ENCODE measurements at places on chromosomes 5 and 9. TPM values are rescaled to one million over a fixed set of nuclear protein-coding genes. Genes with fewer than 3 reads are reported as not detected.

Gene CYSRT1
- 0.52 TPM for total RNA-seq

Gene SELENOP
- total RNA-seq, result 229 TPM

Gene FRMD3
- total RNA-seq, result 0.11 TPM

Gene CDC14B
- total RNA-seq, result 30.2 TPM

Gene CAMK2A
- 0.86 TPM for total RNA-seq

Gene F2RL2
- total RNA-seq, result not detected

Gene C9orf153
- 0.91 TPM for total RNA-seq

Gene C7
- not detected for total RNA-seq

Gene WNT8A
- total RNA-seq, result not detected

Gene DAB2
- 538 TPM for total RNA-seq

Gene REXO4
- 12.9 TPM for total RNA-seq

Gene NR2F1
- total RNA-seq, result 1.2 TPM

Gene MARCOL
- not detected for total RNA-seq

Gene ANKRD55
- total RNA-seq, result 0.13 TPM

Gene CCDC69
- total RNA-seq, result 6.1 TPM

Gene DAB2IP
- 18.7 TPM for total RNA-seq

Gene SOHLH1
- total RNA-seq, result not detected

Gene SNCAIP
- total RNA-seq, result 1.0 TPM

Gene FCN2
- total RNA-seq, result not detected

Gene GRIA1
- total RNA-seq, result 9.1 TPM

Measured in articular chondrocyte of knee joint (primary cell).